Caki2 (cell line): ENCODE measurements at places on chromosomes 11 and 22. TPM values are rescaled to one million over a fixed set of nuclear protein-coding genes. Genes with fewer than 3 reads are reported as not detected.

GRCh38 chr22:46512683-46513082, 24.7 kb downstream of the CELSR1 start:
- no peak for DNase-seq

DNA sequence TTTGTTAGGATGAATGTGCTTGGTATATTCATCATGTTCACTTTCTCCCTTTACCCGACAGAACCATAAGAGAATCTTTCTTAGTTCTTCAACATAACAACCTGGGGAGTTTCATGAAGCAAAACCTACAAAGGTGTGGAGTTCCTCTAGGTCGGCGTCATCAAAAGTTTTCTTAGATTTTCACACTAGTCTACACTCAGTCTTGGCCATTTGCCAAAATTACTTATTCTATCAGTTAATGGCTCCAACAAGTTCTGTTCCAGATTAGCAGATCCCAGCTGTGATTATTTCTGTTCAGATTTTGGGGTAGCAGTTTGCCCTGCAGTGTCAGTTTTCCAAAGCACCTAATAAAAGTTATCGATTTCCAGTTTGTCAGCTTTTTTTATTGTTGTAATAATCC, 935.8 kb upstream of the RAG2 start:
- DNase-seq: no peak

DNA sequence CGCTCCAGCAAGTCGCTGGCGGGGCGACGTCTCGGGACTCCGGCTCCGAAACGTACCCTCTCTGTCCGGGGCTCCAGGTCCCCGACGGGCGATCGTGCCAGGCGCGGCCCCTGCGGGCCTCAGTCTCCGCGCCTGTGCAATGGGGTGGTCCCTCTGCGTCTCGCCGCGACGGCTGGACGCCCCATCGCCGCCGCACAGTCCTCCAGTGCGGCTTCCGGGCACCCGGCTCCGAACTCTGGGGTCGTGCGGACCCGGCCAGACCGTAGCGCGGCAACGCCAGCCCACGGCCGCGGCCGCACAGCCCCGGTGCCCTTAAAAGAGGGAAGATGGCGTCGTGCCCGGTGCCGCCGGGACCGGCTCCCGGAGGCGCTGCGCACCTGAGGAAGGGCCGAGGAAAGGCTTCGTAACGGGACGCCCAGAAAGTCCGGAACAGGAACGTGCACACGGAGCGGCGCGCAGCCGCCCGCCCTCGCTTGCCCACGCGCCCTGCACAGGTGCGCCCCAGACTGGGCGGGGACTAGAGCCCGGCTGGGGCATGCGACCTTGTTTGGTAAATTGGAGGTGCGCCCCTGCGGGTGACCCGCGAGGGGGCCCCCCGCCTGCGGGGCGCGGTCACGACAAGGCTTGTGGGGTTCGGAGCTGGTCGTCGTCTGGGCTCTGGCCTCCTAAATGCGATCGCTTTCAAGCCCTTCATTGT, 525 bp downstream of the BIK start:
- DNase-seq: no peak

- no peak for DNase-seq
Measured at GRCh38 chr11:72636376-72636775, 37.8 kb downstream of the PDE2A start.

- DNase-seq: no peak
Measured at GRCh38 chr22:40417881-40418280, 47.5 kb downstream of the SGSM3 start.

CTTN gene
- total RNA-seq: 116 and 145 TPM in 2 replicates

YAP1 gene
- 5.2 and 16.8 TPM in 2 replicates for total RNA-seq

ZNF215 gene
- total RNA-seq: 1.5 and 6.3 TPM in 2 replicates

HSCB gene
- total RNA-seq: 37.9 and 51.9 TPM in 2 replicates

SORL1 gene
- total RNA-seq: 14.0 and 15.1 TPM in 2 replicates
